ENCODE measurements at places on chromosomes 7 and 10.
A peak's percentile ranks its signal among the peaks of the same experiment; 100 is the strongest.

DNA sequence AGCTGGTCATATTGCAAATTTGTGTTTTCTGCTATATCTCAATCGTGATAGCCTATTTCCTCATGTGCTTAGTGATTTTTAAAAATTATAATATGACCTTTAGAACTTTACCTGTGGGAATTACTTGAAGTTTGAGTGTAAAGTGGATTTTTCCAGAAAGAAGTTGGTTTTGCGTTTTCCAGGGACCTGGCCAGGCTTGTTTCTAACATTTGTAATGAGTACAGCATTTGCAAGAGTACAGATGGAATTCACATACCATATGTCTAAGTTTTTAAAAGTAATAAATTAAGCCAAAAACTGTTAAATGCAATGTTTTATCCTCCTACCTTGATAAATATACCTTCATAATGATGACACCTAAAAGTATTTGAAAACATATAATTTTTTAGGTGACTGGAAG lies 443.2 kb downstream of the REEP3 start:
- DNase-seq = no peak

GRCh38 chr7:129798616-129799349 lies 154.0 kb downstream of the UBE2H start:
- no peak for DNase-seq

DNA sequence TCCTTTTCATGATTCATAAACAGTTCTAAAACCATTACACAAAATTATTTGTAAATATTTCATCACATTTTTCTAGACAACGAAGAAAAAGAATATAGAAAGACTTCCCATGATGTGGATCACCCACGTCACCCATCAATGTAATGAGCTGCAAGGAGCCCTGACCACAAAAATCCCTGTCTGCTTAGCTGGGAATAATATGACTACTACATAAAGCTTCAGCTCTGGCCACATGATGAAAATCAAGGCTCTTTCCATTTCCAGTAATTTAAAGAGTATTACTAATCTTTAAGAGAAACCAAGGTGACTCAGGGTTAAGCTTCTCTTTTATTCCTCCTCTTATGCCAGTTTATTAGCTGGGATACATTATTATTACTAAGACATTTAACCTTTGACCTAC lies 180.8 kb upstream of the CACNA2D1 start:
- DNase-seq = no peak

GRCh38 chr7:20172736-20173334 lies 44.3 kb downstream of the MACC1 start:
- peak; percentile 66 for DNase-seq

DNA sequence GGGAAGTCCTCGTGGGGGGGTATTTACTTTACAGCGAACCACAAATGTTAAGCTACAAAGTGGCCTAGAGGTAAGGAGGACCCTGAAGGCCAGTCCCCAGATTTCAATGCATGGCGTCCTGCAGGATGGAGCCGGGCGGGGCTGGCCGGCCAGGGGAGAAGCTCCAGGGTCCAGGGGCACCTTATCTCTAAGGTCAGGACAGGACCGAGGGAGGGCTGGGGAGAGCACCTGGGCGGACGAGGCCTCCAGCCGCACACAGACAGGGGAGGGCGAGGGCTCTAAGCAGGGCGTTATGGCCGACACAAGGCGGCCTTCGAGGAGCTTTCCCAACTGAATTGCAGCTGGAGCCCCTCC lies 96.4 kb upstream of the DIP2C start:
- DNase-seq = no peak

GRCh38 chr10:113135025-113135424 lies 185.0 kb downstream of the TCF7L2 start:
- no peak for DNase-seq

DNA sequence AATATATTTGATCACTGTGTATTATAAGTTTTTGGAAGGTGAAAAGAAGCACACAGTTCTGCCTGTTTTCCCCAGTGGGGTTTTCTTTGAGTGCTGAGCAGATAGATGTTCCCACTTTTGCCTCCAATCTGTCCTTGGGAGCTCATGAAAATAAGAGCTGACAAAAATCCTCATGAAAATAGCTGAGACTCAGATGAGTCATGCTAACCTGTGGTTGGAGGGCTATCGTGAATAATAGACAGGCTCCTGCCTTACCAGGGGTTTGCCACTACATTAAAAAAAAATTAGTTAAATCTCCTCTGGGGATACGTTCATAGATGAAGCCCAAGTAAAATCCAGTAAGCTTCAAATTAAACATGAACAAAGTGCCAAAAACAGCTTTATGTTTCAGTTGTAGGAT lies 10.9 kb upstream of the AOAH start:
- DNase-seq = no peak

DNA sequence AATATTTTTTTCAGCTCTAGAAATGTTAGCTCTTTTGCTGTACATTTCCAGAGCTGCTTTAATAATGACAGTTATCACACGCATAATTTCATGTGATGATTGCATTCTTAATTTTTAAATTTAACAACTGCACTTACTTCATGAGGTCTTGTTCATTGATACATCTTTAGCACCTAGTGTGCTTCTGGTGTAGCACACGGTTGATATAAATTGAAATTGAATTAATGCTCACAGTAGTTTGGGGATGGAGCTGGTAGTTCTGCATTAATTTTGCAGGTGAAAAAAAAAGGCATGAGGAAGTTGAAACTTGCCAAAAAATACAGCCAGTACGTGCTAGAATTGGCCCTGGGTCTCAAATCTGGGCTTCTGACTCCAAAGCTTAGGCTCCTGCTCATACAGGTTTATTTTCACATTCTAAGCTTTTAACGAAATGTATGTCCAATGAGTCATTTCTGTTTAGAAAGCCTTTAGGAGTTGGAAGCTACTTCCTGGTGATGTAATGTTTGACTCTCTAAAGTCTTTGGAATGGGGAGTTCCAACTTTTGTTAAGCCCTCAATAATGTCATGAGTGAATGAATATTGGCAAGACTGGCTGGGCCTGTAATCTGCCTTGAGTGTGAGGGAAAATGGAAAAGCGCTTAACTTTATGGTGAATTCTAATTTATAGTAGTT lies 62.5 kb downstream of the DAGLB start:
- no peak for DNase-seq

DNA sequence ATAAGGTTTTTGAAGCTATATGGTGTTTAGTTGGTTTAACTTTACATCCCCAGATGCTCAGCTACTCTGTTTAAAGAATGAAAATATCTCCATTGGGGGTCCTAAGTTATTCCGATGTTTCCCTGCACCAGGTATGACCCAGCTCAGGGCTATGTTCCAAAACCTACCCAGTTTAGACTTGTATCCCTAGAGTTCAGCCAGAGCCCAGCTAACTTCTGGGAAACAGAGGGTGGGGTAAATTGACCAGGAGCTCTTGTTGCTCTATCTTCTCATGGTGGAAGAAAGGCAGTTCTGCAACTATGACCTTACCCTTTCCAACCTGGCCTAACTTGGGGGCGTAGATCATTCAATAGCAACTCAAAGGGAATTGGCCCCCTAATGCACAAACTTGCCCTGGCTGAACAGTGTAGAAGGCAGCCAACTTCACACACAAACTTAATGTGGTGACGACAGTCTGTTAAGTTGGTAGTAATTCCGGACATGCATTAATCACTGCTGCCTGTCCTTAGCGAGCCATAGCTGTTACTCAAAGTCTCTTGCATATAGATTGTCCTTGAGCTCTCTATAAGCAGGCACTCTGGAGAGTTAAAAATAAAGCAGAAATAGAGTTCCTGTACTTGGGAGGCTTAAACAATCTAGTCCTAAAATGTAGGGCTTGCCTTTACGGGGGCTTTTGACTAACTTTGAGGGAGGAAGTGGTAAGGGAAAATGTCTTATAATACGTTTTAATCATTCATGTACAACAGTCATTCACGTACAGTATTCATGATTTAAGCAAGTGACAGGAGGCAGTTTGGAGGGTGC lies 5.3 kb upstream of the ZNRF2 start:
- no peak for DNase-seq

DNA sequence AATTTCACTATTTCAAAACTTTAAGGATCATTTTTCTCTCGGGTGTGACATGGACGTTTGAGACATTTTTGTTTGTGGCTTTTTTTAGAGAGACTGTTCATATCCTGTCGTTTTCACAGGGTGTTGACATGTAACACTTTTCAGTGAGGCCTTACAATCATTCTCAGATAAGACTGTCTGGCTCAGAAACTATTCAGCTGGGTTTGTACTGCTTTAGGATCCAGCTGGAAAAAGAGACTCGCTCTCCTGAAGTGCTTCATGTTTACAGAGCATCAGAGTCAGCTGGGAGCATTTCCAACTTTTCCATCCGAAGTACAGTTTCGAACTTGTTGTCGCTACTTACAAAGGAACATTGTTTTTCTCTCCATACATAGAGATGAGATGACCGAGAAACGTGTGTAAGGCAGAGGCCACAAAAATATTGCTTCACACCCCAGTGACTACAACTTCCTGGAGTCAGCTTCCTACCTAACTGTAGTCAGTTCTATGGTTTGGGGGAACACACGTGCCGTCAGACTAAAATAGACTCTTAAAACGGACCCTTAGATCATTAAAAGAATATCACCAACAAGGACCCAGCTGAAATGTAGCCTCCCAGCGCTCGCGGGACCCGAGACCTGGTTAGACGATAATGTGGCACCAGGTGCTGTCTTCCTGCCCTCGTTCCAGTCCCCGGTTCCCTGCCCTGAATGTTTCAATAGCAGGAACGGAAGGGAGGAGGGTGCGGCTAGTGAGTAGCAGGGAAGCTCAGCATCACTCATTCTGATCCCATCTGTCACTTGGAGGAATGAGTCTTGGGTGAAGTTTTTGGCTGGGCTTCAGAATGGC lies 78.0 kb downstream of the MKI67 start:
- DNase-seq = no peak

Data from OCI-M1 (cell line).